ENCODE measurements at places on chromosomes 6 and 20.

DNA sequence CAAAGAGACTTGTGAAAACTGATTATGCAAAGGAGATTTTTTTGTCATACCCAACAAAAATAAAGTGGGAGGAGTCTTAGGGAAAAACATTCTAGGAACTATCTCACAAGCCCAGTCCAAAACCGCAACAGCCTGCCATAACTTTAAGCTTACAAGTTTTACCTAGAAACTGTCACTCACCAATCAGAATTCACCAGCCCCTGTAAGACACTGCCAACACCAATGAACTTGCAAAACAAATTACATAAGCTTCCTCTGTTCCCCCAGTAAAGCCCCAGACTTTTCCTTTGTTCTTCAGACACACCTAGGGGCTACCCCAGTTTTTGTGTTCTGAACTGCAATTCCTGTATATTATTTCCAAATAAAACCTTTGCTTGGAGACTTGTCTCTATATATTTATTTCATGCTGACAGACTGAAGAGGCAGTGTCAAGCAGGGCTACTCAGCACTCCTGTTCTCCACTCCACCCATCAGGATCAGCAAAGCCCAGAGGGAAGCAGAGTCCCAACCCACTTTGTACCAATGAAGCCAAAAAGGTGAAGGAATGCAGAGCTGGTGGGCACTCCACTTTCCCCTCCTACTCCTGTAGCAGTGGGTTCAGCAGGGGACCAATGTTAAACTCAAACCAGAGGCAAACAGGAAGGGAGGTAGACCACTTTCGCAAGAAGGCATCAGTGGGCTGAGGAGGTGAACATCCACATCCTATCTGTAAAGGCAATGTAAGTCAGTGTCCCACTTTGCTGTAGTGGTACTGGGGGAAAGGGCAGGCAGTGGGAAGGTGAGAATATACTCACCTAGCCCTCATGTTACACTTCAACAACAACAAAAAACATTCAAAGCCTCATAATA, 142.5 kb upstream of the RUNX2 start:
- no peak for DNase-seq

DNA sequence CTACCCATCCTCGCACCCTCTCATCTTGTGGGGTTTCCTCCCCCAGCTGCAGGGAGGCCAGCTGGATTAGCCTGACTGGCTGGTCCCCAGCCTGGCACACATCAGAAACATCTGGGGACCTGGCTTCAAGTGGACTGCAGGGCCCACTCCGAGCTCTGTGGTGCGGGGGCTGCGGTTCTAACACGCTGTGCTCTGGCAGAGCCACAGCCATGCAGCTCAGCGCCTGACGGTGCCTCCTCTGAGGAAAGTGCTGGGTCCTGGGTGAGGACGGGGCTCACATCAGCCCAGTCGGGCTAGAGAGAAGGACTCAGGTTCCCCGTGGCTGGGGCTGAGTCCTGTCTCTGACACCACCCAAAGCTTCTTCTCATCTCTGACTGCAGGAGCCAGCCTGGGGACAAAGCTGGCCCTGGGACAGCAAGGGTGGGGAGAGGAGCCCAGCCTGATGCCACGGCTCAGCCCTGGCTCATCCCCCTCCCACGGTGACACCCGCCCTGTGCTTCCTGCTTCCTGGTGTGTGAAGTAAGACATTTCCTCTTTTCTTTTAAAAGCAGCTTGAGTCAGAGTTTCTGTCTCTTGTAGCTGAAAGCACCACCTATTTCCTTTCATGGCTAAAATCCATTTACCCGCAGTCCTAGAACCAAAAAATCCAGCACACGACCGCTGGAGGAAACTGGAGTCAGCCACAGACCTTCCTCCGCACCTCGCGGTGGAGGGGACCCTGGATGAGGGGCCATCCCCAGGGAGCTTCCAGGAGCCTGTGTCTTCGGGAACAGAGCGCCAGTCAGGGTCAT, 127.4 kb upstream of the AFDN start:
- no peak for DNase-seq

GRCh38 chr20:58722877-58723627, 30.5 kb downstream of the NPEPL1 start:
- no peak for DNase-seq

DNA sequence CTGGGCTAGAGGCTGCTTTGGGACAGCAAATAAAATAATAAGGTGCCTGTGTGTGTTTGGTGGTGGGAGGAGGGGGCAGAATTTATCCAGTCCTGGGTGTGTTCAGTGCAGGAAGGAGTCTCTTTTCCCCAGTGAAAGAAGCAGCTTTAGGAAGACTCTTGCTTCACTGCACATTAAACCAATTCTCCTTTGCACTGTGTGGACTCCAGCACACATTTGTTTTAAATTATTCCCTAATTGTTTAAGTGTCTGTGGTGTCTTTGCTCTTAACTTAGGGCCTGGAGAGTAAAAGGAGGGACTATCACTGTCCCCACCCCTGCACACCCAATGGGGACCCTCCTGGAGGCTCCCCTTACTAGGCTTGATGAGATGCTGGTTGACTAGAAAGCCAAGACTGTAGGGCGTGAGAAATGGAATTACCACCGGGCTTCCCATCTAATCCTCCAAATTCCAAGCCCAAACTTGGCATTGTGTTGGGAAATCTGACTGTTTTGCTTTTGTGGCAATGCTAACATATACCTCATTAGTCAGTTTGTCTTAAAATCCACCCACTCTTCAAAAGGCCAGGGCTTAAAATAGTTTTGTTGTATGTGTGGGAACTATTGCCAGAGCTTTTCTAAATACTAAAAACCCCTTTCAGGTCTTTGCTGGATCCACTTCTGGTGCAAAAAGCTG, 13.5 kb upstream of the DAAM2 start:
- DNase-seq = no peak

GRCh38 chr6:141521440-141521839, 611.3 kb upstream of the GJE1 start:
- no peak for DNase-seq

DNA sequence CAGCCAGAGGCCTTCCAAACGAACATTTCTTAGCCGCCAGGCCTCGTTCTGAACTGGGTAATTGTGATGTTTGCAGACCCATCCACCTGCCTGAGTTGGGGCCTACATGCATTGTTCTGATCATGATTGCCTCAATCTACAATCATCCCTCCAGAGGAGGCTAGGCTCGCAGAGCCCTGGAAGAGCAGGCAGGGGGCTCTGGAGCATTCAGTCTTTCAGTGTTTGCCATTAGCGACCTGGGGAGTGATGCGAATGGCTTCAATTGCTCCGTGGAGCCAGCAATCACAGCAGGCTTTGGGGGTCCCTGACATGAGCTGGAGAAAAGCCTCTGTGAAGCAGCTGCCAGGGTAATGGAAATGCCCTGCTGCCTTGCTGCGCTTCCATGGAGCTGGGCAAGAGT, 22.0 kb downstream of the SNAP25 start:
- DNase-seq = no peak

DNA sequence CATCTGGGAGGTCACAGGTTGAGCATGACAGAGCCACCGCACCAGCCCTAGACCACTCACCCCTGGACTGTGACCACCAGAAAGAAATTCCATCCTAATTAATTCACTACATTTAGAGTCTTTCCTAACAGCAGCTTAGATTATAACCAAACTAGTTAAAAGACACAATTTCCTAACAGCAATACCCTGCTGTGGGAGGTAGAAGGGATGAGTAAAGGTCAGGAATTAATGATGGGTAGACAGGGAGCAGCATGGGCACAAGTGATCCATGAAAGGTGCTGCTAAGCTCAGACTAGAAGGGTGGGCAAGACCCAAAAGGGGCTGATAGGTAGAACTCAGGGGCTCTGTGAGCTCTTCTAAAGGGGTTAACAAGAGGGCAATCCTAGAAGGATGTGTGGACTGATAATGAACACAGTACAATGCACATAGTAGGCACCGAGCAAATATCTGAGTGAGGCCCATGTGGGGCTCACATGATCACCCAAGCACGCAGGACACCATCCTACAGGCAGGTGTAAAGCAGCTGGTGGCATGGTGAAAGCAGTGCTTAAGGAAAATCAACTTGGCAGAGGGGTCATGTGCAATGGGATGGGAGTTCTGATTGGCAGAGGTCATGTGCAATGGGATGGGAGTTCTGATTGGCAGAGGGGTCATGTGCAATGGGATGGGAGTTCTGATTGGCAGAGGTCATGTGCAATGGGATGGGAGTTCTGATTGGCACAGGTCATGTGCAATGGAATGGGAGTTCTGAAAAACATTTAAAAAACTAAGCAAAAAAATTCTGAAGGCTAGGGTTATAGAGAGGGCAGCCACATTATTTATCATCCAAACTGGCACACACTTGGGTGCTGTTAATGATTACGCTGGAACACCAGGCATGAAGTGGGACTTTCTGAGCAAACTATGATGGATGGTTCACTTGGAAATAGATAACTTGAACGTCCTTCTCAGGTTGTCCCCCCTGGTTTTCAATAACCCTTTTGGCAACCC, 188.2 kb upstream of the FOXQ1 start:
- no peak for DNase-seq

GRCh38 chr6:25026723-25027122, 91.0 kb upstream of the RIPOR2 start:
- no peak for DNase-seq

DNA sequence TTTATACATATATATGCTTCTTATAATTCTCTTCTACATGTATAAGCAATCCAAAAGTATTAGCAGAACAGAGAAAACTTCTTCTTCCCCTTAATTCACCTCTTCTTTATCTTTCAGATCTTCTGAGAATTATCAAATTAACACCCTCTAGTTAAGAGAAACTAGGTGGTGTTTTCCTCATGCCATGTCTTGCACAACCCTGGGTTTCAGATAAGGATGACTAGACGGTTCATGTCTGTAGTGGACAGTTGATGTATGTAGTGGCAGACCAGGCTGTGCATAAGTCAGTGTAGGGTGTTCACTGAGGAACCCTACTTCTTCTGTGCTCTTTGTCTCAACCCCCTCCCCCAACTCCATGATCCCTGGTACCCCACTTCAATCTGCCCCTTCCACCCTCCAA, 187.3 kb downstream of the SAMD5 start:
- DNase-seq = no peak

DNA sequence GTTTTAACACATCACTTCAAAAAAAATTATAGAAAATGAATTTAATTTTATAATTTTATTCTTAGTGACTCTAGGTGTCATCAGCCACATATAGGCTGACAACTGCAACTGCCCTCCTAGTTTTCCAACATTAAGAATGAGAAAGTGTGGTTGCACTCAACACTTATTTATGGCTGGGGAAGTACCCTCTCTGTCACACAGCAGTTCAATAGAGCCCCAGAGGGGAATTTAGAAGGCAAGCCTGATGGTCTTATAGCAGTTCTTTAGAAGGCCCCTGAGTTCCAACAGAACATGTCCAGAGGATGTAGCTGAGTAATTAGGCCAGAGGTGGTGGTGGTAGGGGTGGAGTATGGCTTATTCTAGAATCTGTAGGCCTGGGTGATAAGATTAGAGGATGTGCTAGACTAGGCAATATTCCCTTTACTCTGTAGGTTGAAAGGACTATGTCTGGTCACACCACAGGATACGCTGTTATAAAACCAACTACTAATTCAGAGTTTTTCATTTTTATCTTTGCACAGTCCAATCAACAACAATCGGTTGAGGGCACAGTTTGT, 226.5 kb upstream of the CITED2 start:
- DNase-seq = no peak

DNA sequence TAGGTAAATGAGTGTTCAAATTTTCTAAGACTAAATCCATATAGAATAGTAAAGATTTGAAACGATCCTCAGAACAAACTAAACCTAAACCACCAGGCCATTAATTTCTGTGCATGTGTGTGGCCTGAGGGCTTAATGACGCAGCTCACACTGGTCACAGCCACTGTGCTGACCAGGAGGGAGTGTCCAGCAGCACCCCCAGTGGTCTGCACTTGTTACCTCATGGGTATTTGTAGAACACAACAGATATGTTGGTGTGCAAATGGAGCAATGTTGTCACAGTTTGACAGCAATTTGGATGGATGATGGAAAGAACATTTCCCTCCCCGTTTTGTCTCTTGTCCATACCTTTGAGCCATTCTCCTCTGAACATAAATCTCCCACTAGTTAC, 122.4 kb upstream of the EXOC2 start:
- DNase-seq = peak; percentile 36

- DNase-seq = no peak
Observed at GRCh38 chr6:36955671-36956445, 1.3 kb downstream of the PI16 start.

DNA sequence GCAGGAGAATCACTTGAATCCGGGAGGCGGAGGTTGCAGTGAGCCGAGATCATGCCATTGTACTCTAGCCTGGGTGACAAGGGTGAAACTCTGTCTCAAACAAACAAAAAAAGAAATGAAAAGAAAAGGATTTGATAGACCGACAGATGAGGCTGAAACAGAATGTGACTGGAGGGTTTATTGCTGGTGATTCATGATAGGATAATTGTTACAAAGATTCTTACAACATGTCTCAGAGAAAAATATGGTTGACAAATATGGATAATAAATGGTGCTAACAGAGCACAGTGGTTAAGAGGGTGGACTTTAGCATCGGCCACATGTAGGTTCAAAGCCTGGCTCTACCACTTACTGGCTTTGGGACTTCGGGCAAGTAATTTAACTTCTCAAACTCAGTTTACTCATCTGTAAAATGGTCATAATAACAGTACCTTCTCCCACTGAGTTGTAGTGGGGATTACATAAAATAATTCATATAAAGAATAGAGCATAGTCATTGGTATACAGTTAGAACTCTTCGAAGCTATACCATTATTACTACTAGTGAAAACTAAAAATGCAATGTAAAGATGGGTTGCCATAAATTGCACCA, 131.9 kb downstream of the MAP3K7 start:
- no peak for DNase-seq

GRCh38 chr6:69090132-69090531, 455.1 kb downstream of the ADGRB3 start:
- no peak for DNase-seq

DNA sequence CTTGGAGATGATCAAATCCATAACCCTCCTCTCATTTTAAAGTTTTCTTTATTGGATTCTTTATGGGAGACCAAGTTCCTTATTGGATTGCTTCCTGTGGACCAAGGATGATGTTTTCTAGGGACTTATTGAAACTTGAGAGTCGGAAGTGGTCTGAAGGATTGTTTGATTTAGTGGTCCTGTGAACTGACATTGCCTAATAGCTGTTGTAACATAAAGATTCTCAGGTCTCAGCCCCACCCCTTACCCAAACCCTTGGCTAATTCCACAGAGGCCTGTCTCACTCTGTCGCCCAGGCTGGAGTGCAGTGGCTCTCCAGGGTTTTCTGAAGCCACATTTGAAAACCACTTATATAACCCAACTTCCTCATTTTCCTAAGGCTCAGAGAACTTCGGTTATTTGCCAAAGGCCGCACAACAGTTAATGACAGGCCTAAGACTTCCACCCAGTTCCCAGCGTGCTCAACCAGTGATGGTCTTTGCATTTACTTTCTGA, 77.0 kb downstream of the ATXN1 start:
- no peak for DNase-seq
